ENCODE measurements at places on chromosomes 5 and 9. TPM values are rescaled to one million over a fixed set of nuclear protein-coding genes. Genes with fewer than 3 reads are reported as not detected.

Gene EFNA5
- total RNA-seq, result 18.4 TPM

Gene ANKRD33B
- 6.3 TPM for total RNA-seq

Gene SV2C
- total RNA-seq, result 0.40 TPM

Gene ORM2
- 24.9 TPM for total RNA-seq

Gene PCA3
- total RNA-seq, result 0.09 TPM

Gene C1QTNF2
- 2.1 TPM for total RNA-seq

Gene AFF4
- 66.5 TPM for total RNA-seq

Gene NTNG2
- 4.4 TPM for total RNA-seq

Gene MLANA
- total RNA-seq, result not detected

Gene PDE6A
- 0.06 TPM for total RNA-seq

Gene CFAP90
- total RNA-seq, result 14.2 TPM

Gene LSM11
- 7.0 TPM for total RNA-seq

Gene FBN2
- 13.1 TPM for total RNA-seq

Gene TNC
- total RNA-seq, result 45.2 TPM

Gene TLE4
- 34.9 TPM for total RNA-seq

Gene FAXDC2
- total RNA-seq, result 21.0 TPM

Gene EPB41L4B
- 13.9 TPM for total RNA-seq

Gene PCDHGC4
- 3.1 TPM for total RNA-seq

Gene ABO
- 3.9 TPM for total RNA-seq

Gene ADRA1B
- 6.1 TPM for total RNA-seq

Gene JMY
- total RNA-seq, result 33.6 TPM

Gene QRFP
- not detected for total RNA-seq

Gene CNTNAP3B
- total RNA-seq, result 20.8 TPM

Gene RLN2
- total RNA-seq, result 0.49 TPM

Gene ZMAT2
- total RNA-seq, result 30.2 TPM

Gene GABRA6
- total RNA-seq, result not detected

Gene RELL2
- total RNA-seq, result 6.5 TPM

Gene PDE8B
- 2.3 TPM for total RNA-seq

Gene GABBR2
- 0.40 TPM for total RNA-seq

Gene TRIM36
- total RNA-seq, result 6.9 TPM

Gene MARCOL
- not detected for total RNA-seq
